AG09309 (cell line): ENCODE measurements at places on chromosomes 2 and 18.

DNA sequence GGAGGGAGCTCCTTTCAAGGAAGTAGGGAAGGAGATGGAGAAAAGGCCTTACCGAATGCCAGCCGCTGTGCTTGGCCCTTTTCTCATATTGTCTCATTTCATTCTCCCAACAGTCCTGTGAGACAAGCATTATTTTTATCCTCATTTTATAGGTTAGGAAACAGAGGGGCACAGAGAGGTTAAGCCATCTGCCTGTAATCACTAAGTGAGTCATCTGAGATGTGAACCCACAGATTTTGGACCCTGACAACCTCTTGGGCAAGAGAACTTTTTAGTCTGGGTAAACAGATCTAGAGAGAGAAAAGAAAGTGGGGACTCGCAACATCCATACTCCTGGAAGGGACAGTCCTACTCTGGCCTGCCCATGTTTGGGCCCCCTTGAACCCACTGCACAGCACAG, 91.7 kb upstream of the LCLAT1 start:
- DNase-seq = no peak

DNA sequence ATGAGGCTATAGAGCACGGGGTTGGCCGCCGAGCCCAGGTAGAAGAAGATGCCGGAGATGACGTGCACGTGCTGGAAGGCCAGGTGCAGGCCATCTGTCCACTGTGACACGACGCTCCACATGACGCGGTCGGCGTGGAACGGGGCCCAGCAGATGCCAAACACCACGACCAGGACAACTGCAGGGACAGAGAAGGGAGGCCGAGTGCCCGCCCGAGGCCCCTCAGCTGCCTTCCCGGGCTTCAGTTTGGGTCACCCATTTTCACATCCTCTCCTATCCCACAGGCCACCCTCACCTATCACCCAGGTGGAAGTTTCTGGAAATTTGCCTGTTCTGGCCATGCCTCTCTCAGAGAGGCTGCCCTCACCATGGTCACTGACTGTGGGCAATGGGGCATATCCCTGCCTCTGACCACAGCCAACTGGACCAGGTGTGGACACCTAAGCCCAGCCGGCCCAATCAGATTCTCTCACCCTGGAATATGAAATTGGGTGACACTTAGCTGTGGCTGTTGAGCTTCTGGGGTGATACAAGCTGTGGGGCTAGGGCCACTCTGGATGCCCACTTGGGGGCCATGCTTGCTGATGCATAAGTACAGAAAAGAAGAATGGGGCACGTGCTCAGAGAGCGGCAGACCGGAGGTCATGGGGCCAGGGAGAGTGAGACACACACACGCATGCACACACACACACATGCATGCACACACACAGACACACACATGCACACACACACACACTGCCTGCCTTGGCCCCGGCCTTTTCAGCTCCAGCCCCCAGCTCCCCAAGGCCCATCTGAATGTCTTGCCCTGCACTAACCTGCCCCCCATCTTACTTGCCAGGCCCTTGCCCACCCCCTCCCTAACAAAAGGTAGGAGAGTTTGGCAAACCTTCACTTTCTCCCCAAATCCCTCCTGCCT, 4.7 kb downstream of the NMUR1 start:
- no peak for DNase-seq

DNA sequence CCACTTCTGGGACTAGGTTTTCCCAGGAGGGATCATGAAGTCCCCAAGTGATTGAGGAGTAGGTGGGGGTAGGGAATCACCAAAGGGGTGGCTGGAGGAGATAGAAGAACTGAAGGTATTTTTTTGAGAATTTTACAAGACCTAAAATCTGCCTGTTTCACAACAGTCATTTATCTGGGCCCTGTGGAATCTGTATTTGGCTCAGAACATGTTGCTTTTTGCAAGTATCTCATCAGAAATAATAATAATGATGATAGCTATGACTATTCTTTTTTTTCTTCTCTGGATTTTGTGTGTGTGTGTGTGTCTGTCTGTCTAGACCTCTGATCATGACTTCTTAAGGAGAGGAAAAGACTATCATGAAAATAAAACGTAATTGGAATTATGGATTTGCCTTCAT, 13.9 kb downstream of the STON1 start:
- no peak for DNase-seq

DNA sequence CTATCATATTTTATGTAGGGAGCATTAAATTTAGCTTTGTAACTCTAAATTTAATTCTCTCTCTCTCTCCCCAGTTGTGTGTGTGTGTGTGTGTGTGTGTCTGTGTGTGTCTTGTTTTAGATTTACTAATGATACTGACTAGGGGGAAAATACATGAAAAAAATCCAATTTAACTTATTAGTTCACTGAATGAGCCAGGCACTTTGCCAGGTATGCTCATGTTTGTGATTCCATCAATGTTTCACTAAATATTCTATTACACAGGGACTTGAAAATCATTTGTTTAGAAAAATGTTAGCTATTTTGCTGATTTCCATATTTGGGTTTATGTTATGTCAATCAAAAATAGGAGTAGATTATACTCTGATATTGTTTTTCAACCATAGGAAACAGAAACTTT, 203.7 kb upstream of the ZNF804A start:
- DNase-seq = no peak

GRCh38 chr2:29782549-29783458, 138.6 kb downstream of the ALK start:
- no peak for DNase-seq

- no peak for DNase-seq
These were observed 264.1 kb downstream of the TRIB2 start for GRCh38 chr2:12980817-12981216.

- DNase-seq = no peak
These were observed 319.1 kb downstream of the TRIB2 start for GRCh38 chr2:13035866-13036265.

DNA sequence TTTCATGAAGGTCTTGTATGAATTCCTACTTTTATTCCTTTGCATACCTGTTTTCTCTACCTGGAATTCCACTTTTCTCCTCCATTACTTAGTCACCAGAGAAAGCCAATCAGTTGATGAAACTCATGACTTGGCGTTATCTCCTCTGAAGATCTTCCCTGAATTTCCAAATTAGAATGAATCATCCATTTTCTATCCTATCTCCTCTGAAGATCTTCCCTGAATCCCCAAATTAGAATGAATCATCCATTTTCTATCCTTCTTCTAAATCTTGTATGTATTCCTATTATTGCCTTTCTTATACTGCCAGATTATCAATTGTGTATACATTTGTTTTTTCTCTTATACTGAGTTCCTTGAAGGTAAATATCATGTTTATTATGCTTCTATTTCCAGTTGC, 440.4 kb downstream of the CCDC85A start:
- DNase-seq = no peak

DNA sequence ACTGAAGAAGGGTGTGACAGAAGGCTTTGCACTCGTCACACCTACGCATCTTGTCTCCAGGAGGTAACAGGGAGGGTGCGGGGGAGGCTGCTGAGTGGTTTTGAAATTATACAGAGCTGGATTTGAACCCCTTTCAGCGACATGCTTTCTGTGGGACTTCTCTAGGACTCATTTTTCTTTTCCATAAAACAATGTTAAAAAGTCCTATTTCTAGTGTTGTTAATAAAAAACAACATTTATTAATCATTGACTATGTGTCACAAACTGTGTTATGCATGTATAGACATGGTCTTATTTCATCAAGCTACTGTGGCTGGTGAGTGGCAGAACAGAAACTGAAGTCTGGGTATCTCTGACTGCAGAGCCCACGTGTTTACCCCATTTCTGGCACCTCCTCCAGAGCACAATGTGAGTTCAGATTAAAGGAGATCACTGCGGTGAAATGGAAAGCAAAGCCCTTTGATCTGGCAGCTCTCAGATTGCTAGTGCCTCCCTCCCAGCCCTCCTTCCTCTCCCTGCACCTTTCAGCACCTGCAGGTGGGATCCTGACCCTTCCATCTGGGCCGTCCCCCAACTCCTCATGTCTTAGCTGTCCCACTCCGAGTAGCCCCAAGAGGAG, 315.5 kb upstream of the MYT1L start:
- no peak for DNase-seq

GRCh38 chr2:218393750-218394290, 5.8 kb upstream of the CTDSP1 start:
- no peak for DNase-seq

GRCh38 chr2:166365239-166365638, 10.5 kb downstream of the SCN9A start:
- DNase-seq = no peak

DNA sequence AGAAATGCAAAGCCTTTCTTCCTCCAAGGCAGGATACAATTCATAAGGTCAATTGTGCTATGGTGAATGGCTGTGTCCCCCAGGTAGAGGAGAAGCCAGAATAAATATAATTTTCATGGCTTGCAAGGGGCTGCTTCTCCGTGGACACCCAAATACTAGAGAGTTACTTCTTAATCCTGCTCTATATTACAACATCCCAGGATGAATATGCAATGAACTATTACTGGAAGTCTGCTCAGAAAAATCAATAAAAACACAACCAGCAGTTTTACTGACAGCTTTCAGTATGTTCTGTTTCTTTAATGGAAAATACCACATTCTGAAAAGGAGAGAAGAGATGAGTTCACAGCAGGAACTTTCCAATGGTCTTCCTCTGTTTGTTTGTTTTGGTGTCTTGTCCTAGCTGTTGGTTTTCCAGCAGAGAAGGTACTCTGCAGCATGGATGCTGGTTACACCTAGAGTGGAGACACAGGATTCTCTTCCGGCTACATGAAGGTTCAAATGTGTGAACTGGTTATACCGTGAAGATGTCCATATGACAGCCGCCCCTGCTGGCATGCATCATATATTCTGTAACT, 213.0 kb downstream of the PID1 start:
- no peak for DNase-seq

- DNase-seq = no peak
These were observed 84.7 kb downstream of the CDC42EP3 start for GRCh38 chr2:37586663-37587317.

- DNase-seq = no peak
These were observed 77.0 kb downstream of the MBD2 start for GRCh38 chr18:54147439-54147838.

GRCh38 chr2:109139002-109139401, 10.0 kb downstream of the SH3RF3 start:
- no peak for DNase-seq

DNA sequence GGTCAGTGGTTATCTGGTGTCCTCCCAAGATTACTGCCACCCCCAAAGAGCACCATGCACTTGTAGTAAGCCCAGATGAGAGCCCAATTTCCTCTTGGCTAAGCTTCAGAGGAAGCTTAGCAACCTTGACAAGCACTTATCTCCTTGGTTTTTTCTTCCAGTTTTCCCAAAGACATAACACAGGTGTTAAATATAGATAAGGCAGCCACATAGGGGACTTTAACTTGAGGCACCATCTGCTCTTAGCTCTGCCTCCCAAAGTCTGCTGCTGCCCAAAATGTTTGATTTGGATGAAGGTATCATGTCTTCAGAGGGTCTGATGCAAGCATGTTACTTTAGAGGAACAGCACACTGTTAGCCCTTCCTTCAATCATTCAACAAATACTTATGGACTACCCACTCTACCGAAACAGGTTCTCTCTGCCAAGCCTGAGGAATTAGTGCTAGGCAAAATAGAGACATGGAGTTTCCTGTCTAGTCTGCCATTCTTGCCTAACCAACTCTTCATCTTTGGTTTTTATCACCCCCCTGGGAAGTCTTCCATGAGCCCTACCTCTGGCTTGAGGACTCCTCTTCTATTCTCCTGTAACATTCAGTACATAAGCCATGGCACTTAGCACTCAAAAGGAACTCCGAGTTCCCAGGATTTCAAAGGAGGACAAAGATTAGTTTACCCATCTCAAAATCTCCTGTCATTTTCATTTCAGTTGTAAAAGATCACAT, 73.7 kb downstream of the SP3 start:
- no peak for DNase-seq

DNA sequence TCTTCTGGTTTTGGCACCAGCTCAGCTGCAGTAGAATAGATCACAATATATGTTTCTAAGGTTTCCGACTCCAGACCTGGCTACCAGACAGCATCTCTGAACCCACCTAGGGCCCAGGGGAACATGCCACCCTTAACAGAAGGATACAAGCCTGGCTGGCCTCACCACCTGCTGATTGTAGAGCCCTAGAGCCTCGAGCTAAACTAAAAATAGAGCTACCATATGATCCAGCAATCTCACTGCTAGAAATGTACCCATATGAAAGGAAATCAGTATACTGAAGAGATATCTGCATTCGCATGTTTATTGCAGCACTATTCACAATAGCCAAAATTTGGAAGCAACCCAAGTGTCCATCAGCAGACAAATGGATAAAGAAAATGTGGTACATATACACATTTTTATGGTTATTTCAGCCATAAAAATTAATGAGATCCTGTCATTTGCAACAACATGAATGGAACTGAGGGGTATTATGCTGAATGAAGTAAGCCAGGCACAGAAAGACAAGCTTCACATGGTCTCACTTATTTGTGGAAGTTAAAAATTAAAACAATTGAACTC, 242.4 kb upstream of the SLC39A10 start:
- DNase-seq = no peak

DNA sequence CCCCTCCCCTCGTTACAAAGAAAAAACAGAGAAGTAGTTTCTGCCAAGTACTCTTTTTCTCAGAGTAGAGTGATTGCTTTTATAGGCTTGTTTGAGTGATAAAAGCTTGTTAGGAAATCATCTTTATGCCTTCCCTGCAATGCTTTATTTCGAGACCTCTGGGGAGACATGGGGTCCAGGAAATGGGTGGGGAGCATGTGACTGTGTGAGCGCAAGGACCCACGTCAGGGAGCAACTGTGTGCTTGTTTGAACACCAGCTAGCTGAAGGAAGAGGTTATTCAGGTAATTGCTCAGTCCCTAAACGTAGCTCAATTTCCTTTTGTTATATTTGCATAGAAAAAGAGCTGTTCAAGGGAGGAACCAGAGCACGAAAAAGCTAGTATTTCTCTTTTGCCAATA, 187.3 kb downstream of the FAM210A start:
- DNase-seq = no peak

GRCh38 chr2:88329815-88330603, 122.5 kb downstream of the FOXI3 start:
- peak; percentile 2 for DNase-seq

GRCh38 chr2:184534986-184535385, 63.3 kb upstream of the ZNF804A start:
- no peak for DNase-seq

DNA sequence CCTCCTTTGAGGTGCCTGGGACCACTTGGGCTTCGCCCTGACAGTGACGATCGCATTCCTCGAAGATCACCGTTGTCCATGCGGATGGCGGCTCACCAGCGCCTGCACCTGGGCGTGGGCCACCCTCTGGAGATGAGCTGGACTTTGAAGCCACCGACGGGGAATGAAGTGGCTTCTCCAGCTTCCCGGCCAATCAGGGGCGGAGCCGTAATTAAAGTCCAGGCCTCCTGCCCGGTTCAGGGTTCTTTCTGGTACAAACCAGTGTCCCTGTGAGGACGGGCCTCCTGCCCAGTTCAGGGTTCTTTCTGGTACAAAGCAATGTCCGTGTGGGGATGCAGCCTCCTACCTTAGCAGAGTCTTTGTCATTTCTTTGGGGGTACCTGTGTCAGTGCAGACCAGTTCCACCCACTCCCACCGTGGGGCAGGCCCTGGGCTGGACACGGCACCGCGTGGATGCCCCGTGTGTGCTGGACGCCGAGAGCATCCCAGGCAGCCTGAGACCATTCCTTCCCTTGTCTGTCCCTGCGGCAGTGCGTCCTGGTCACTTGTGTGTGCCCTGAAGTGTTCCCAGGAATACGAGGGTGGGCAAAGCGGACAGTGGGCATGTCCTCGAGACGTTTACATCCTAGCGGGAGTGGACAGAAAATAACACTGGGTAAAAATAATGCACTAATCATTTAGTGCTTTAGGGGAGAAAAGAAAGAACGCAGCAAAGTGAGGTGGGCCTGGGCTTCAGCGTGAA, 55.0 kb downstream of the KCNG2 start:
- DNase-seq = no peak
